Stimulated activated naive B cell treated with anti-CD40 and anti-IgM and Interleukin-4, amounts not matched to agents 10 μg/mL and 1 μg/mL and 100 μg/mL, for 72 hours (primary cell): ENCODE measurements at places on chromosomes 2 and 18.

GRCh38 chr2:205720451-205720902, 38.2 kb downstream of the NRP2 start:
- no peak for DNase-seq

GRCh38 chr2:124120246-124120645, 95.2 kb downstream of the CNTNAP5 start:
- no peak for DNase-seq

- no peak for DNase-seq
These were observed 77.7 kb downstream of the SMAD4 start for GRCh38 chr18:51107598-51108305.

GRCh38 chr2:162164802-162165201, 12.8 kb upstream of the GCG start:
- no peak for DNase-seq

- DNase-seq = no peak
These were observed 25.0 kb downstream of the CRACDL start for GRCh38 chr2:98911126-98911375.

GRCh38 chr2:242024751-242025355, 155.3 kb downstream of the RTP5 start:
- no peak for DNase-seq

DNA sequence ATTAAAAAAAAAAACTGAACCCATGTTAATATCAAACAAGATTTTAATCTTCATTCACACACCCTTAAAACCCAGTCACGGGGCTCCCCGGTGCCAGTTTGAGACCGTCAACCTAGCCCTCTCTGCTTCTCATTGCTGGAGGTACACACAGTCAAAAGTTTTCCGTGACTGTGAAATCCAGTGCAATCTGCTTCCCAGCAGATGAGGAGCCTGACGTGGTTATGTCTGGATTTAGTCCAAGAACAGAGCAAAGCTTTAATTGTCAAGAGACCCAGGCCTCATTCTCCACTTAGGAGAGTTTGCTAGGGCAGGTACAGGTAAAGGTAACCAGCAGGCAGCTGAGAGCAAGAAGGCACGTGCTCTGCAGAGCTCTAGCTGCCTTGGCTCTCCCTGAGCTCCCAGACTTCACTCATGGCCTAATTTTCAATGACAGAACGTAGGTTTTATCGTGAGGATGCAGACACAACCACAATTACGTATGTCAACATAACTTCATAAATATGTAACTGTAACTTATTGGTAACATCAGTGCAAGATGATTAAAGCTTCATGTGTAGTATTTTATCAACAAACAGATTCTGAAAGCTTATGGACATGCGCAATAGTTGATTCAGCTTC, 56.3 kb downstream of the SLC16A14 start:
- no peak for DNase-seq

- no peak for DNase-seq
These were observed 268.9 kb downstream of the SP3 start for GRCh38 chr2:173696274-173696673.

GRCh38 chr2:152762202-152762601, 43.8 kb downstream of the ARL6IP6 start:
- no peak for DNase-seq

DNA sequence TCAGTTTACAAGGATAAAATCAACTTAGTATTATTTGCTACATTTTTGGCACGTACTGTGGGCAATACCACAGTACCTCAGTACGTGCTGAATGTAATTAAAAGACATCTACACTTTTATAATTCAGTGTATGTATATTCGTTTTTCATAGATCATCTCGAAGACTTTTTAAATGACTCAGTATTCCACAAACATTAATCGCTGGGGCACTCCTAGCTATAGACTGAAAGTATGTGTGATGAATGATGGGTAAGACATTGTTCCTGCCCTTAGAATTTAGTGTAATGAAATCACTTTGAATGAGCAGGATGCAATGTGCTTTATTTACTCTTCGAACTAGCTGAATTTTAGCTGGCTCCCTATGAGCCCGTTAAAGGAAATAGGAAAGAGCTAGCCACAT, 245.6 kb upstream of the RASGRP3 start:
- no peak for DNase-seq

DNA sequence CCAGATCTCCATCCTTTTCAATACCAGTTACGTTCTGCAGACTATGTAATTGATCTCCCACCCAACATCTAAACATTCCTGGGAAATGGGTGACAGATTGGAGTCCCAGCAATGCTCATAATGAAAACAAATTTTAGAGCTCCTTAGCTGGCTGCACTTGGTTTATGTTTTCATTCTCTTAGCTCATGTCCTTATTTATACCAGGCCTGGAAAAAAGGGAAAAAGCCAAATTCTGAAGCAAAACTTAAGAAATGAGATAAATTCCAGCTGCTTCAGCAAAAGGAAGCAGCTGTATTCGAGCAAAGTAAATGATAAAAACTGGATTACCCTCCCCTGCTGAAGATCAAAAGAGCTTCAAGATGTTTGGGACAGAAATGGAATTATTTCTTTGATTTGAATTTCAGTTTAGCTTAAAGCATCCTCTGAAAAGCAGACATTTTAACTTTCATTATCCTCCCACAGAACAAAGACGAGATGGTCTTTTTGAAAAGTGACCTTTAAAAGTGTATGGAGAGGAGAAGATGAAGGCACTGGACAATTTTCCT, 196.5 kb upstream of the THUMPD2 start:
- DNase-seq = no peak

GRCh38 chr2:220646424-220646823, 925.7 kb downstream of the EPHA4 start:
- no peak for DNase-seq

DNA sequence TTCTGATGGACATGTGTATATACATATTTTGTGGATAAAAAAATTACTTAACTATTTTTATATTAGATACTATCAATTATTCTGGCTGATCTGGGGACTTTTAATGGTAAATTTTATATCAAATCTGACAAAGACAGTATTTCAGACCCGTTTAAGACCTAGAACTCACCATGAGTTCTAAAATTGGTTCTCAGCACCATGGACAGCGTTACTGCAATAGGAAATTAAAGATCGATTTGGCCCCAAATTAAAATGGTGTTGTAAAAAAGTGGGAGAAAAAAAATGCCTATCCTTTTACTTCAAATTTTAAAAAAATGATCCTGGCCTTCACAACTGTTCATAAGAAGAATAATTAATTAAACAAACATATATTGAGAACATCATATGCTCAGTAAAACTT, 919 bp upstream of the SCN2A start:
- DNase-seq = no peak

DNA sequence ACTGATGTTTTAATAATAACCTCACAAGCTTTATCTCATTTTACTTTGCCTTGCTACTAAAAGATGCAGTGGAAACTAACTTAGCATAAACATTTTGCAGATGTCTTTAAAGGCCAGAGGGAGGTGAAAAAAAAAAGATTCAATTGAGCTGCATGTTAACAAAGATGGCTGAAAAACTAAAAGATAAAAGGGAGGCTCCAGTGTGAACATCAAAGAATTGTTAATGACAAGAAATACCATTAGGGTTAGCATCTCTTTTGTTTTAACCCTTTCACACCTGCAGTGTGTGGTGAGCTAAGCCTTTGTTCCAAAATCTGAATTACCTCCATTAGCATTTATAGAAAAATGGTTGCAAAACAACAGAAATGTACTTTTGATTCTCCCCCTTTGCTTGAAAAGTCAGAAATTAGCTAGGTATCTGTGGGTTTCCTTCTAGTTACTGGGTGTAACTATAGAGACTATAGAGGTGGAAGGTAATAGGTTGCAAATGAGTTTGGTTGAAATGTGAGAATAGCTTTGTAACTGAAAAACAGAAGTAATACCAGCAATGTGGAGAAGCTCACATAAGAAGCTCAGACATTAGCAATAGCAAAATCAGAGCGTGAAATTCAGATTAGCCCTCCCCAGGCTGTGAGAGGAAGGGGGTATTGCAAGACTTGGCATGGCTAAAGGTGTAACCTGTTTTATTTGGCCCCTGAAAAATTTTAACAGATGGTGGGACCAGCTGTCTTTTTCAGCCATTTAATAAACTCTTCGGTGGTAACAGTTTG, 34.8 kb upstream of the SP5 start:
- no peak for DNase-seq

- DNase-seq = no peak
These were observed 54.0 kb downstream of the GATA6 start for GRCh38 chr18:22223254-22223964.

DNA sequence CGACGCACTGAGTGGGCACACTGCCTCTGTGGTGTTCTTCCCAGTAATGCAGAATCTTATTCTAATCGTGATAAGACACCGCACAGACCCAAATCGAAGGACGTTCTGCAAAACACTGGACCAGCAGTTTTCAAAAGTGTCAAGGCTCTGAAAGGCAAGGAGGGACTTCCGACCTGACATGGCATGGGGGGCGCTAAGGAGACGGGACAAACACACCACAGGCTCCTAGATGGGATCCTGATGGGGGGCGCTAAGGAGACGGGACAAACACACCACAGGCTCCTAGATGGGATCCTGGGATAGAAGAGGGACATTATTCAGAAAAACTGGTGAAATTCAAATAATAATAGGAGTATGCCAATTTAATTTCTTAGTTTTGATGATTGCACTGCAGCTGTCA, 191.4 kb downstream of the LDLRAD4 start:
- DNase-seq = no peak

- no peak for DNase-seq
These were observed 168.0 kb upstream of the REV1 start for GRCh38 chr2:99657691-99658258.

DNA sequence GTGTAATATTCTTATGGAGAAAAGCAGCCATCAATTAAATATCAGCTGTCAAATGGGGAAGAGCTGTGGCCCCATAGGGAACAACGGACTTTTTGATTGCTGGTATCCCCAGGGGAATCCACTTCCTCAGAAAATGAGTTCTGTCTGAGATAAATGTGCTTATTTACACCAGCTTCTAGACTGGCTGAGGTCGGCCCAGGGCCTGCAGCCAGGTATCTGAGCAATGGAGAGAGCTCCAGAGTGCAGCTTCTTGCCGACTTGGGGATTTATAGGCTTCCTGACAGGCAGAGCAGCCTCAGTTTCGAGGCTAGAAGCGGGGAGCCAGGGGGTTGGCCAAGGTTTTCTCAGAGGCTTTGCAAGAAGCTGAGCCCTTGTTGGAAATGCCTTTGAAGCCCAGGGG, 67.2 kb downstream of the MCFD2 start:
- DNase-seq = peak; percentile 11

DNA sequence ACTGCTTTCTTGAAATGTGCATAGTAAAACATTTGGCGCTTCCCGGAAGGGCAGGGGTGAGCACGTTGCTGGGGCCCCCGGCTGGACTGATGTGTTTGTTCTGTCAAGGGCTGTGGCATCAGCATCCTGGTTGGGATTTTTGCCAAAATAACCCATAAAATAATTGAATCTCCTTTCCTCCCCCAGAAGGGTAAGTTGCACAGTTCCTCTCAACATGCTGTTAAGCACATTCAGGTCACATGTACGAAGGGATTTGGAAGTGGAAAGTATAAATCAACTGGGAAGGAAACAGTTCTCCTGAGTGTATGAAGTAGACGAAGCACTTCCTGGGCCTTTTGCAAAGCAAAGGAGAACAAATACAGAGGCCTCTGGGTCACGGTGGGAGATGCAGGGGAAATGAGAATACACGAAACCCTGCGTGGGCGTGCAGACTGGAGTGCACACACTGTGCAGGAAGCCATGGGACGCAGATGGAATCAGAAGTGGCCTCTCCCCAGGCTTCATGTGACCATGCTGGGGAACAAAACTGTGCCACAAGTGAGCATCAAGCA, 183.9 kb downstream of the LPIN1 start:
- DNase-seq = peak; percentile 12

- DNase-seq = no peak
These were observed 981 bp upstream of the SF3B1 start for GRCh38 chr2:197435598-197436420.

DNA sequence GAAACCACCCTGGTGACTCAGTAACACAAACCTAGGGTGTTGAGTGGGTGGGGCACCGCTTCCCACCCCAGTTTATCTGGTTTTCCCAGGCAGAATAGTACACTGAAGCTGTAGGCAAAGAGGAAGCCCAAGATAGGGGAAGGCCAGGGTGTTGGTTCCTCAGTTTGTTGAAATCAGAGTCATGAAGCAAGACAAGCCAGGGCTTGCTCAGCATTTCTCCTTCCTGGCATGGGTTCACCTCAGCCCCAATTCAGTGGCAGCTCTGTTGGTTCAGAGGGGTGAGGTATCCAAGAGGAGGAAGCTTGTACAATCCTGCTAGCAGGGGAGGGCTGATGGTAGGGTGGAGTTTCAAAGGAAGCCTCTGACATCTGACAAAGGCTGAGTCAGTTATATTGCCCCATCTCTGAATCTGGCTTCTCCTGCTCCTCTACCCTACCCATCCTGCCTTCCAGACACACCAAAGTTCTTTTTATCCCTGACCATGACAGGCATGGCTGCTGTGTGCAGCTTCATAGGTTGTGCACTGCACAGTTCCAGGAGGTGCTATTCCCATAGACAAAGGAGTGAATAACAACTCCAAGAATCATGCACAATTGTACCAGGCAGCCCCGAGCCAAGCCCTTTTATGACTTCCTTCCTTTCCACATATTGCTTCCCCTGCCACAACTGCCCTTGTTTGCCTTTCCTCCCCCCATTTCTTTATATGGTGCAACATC, 24.9 kb upstream of the RAB10 start:
- DNase-seq = no peak

DNA sequence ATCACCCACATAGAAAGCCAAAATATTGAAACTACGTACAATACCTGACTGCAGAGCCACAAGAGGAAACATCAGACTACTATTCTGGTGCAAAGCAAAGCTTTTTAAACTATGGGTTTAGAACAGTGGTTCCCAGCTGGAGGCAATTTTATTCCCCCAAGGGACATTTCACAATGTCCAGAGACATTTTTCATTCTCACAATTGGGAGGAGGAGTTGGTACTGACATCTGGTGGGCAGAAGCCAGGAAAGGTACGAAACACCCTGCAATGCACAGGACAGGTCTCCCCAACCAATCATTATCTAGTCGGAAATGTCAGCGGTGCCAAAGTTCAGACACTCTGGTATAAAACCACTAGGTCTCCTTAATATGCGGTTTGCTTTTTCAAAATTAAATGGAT, 88.4 kb upstream of the ARL5A start:
- no peak for DNase-seq

GRCh38 chr2:236965021-236965840, 120.5 kb upstream of the COPS8 start:
- DNase-seq = no peak

DNA sequence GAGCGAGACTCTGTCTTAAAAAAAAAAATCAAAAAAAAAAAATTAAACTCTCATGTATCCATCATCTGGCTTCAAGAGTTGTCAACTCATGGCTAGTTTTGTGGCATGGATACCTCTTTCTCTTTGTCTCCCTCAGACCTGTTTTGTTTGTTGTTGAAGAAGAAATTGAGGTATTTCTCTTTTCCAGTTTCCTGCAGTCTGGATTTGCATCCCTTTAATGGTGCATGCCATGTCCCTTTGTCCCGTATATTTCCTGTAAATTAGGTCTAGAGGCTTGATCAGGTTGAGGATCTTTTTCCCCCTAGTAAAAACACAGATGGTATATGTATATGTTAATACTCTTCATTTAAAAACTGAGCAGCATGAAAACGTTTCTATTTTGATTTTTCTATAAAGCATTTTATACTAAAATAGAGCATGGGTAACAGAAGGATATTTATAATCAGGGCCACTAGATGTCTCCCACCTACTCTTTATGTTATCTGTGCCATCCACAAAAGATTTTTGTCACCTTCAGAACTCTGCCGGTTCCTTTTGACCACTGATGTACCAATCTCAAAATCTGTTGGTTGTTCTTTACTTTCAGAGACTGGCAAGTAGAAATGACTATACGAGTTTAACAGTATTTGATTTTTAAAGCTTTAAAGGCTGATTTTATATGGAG, 80.1 kb downstream of the GALNT1 start:
- DNase-seq = no peak

GRCh38 chr2:29314816-29315571, 199.8 kb downstream of the CLIP4 start:
- DNase-seq = peak; percentile 27
